ENCODE measurements at places on chromosomes 2 and 18.

GRCh38 chr2:80323610-80324009, 19.1 kb upstream of the LRRTM1 start:
- DNase-seq, result no peak

GRCh38 chr2:1032030-1032429, 81.4 kb downstream of the SNTG2 start:
- no peak for DNase-seq

DNA sequence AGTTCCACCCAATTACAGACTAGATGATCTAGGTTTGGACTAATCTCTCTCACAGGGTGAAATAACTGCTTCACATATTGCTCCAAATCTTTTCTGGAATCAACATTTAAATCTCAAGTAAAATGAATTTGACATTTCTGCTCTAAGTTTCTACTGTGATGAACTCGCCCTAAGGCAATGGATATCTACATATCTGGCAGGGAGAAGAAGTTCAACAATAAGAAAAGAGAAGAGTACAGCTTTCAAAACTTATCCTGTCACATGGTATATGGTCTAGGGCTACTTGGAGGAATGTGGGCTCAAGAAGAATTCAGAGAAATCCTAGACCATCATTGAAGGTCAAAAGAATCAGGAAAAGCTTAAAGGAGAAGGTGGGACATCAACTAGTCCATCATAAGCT, 440.2 kb downstream of the MBD2 start:
- DNase-seq, result no peak

DNA sequence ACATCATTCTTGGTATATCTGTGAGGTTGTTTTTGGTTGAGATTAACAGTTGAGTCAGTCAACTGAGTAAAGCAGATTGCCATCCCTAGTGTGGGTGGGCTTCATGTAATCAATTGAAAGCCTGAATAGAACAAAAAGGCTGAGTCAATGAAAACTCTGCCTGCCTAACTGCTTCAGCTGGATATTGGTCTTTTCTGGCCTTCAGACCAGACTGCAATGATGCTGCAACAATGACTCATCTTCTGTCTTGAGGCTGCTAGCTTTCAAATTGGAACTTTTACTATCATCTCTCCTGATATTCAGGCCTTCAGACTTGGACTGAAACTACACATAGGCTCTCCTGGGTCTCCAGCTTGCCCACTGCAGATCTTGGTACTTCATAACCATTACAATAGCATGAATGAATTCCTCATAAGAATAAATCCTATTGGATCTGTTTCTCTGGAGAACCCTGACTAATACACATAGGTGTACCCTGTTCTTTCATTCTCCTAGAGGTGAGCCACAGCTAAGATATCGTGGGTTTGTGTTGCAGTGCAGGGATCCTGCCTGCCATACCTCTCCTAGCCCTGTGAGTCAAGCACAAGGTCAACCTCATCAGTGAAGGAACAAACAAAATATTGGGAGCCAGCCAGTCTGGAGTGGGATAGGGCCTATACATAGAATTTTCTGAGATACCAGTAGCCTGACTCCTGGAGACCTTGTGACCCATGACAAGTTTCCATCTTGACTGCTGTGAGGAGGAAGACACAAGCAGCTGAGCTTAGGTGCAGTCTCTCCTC, 473.8 kb downstream of the DCC start:
- DNase-seq, result no peak

DNA sequence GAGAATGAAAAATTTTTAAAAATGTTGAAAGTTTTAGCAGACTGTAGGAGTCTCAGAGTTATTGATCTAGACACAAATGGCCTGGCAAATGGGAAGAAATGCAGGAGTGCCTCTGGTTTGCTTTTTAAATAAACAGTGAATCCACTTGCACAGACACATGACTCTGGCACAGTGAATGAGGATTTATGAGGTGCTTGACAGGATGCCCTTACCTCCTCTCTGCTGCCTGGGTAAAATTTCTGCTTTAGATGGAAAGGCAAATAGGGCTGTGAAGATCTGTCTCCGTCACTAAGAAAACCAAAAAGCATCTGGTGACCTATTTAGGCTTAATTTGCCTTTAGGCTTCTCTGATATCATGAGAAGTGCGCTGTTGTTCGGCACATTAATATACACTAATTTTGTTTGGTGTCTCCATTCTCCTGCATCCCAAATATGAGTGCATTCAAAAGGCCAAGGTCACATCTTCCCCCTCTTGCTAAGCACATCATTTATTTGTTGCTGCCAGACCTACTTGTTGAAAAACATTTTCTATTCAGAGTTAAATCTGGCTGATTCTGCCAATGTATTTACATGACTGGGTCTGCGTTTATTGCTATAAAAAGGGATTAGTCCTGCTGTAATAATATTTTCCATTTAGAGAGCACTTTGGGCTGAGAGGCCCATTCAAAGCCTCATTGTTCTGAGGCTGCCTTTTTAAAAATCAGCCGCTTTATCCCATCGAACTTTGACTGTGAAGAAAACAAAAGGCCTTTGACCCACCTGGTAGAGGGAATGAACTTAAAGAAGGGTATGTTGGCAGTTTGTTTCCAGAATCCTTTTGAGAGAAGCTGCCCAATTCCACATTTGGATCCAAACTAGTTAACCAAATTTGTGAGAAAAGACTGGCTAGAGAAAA, 94.9 kb downstream of the RNF152 start:
- no peak for DNase-seq
